ENCODE measurements at places on chromosomes 4 and X. TPM values are rescaled to one million over a fixed set of nuclear protein-coding genes. Genes with fewer than 3 reads are reported as not detected.

Gene CAMK2D
- 54.0 TPM for total RNA-seq

Gene LYAR
- total RNA-seq: 14.3 TPM

DNA sequence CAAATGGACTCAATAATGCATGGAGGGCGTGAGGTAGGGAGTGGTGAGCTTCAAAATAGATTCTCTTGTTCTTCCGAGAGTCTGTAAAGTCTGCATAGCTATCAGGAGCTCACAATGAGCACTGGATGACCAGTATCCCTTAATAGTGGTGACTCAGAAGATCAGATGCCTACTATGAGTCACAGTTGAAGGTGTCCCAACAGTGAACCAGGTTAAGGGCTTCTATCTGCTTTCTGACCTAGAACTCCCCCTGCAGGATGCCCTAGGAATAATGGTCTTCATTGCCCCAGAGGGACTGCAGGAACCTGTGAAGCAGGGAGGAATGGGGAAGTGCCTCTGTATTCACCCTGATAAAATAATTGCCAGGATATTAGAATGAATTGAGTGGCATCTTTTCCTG is 22.1 kb downstream of the DGKK start:
- H3K4me3 ChIP-seq: no peak overlapping the region
- no peaks in the 10 kb centered on the region for H3K36me3 ChIP-seq
- no peaks in the 10 kb centered on the region for H3K4me1 ChIP-seq
- no peak for DNase-seq
- H3K27me3 ChIP-seq: no peaks in the 10 kb centered on the region

GRCh38 chr4:1674682-1675081 is 9.4 kb downstream of the FAM53A start:
- no peaks in the 10 kb centered on the region for H3K4me1 ChIP-seq
- H3K27me3 ChIP-seq: no peaks in the 10 kb centered on the region
- H3K4me3 ChIP-seq: no peak overlapping the region
- no peak for DNase-seq
- H3K36me3 ChIP-seq: no peaks in the 10 kb centered on the region

Data from sigmoid colon (tissue), 7 donors.